ENCODE measurements at places on chromosomes 6 and 20. TPM values are rescaled to one million over a fixed set of nuclear protein-coding genes. Genes with fewer than 3 reads are reported as not detected.

GRCh38 chr6:169070506-169071176 is 183.0 kb downstream of the THBS2 start:
- no peak for DNase-seq

- no peak for DNase-seq
Observed at GRCh38 chr20:61886721-61887595, 178.7 kb downstream of the TAF4 start.

- peak; percentile 32 for DNase-seq
Observed at GRCh38 chr6:154509421-154510143, 903 bp downstream of the CNKSR3 start.

- no peak for DNase-seq
Observed at GRCh38 chr6:128365520-128366160, 154.8 kb downstream of the PTPRK start.

- DNase-seq, result no peak
Observed at GRCh38 chr20:23091721-23092383, 5.7 kb upstream of the CD93 start.

DNA sequence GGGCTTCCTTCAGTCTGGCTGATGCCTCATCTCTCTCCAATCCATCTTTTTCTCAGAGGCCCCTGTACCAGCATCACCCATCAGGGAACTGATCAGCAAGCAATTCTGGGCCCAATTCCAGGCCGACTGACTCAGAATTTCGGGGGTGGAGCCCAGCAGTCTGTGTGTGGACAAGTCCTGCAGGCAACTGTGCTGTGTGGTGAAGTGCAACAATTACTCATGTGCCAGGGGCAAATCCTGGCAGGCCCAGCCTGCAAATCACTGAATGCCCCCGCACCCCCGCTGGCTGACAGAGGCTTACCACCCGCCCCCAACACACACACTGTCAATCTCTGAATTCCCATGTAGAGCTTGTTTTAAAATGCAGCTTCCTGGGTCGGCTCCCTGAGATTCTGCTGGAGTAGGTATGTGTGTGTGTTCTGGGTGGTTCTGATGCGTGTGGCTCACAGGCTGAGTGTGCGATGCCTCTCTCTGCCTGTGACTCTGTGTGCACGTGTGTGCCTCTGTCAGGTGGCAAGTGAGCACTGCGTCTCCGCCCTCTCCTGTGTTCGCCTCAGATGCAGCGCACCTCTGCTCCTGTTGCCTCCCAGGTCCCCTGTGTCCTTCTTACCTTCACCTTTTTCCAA is 45.4 kb downstream of the SSR1 start:
- no peak for DNase-seq

DNA sequence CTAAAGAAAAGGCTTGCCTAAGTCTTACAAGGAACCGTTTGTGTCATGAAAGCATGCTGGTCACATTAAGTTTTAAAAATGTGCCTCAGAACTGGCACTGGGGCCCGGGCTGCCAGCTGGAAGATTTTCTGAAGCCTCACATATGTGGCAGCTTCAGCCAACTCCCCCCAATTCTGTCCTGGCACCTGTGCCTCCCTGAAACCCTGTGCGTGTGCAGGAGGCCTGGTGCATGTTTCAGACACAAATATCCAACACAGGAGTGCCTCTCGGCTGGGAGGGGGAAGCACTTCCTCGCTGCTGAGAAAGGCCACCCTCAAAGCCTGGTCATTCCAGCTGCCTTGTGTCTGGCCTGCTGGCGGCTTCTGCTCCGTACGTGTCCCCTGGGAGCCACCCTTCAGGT is 188.5 kb upstream of the SNX9 start:
- DNase-seq, result no peak

GRCh38 chr6:106452628-106453027 is 92.1 kb downstream of the CRYBG1 start:
- DNase-seq, result no peak

DNA sequence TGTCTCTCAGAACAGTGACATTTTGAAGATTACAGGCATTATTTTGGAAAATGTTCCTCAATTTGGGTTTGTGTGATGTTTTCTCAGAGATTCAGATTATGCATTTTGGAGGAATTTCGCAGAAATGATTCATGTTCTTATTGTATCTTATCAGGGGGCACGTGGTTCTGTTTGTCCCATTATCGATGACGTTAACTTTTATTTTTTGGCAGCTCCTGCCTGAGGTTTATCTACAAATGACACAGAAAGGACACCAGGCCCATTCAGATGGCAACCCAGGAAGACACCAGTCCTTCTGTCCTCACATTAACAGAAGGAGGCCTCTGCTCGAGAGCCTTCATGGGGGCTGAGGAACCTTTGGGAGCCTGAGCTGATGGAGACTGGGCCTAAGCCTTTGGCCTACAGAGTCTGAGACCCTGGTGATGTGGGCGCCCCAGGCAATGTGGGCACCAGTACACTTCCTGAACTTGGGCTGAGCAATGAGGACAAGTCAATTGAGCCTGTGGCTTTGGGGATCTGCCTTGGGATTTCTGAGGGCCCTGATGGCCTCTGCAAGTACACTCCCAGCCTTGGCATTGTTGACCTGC is 41.2 kb upstream of the EZR start:
- no peak for DNase-seq

- DNase-seq, result peak; percentile 66
Observed at GRCh38 chr6:13303668-13304017, 24.7 kb downstream of the TBC1D7 start.

DNA sequence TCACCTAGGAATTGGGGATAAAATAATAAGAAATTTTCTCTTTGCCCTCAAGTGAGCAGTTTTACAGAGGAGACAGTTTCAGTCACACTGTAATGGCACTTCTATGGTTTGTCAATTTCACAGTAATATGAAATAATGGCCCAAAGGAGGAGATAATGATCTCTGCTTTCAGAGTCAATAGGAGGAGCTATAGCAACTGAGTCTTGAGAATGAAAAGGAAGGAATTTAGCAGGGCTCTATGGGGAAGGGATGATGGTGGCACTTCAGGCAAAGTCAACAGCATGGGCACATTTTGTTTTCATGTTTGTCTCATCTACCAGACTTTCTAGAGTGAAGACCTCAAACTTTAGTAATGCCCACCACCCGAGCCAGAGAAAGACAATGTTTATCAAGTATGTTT is 138.3 kb upstream of the HMGN3 start:
- no peak for DNase-seq

DNA sequence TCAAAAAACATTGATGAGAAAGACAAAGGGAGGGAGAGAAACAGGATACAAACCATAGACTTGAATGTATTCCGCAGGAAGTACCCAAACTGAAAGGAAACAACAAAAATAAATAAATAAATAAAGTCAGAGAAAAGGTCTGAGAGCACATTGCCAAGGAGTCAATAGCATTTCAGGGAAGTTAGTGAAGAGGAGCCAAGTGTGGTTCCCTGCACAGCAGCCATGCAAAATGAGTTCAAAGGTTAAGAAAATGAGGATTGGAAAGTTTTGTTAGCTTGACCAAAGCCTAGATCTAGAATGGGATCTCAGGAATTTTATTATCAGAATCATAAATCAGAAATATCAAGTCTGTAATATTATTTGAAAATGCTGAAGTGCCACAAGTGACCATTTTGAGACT is 700.0 kb downstream of the MAFB start:
- DNase-seq, result no peak

DNA sequence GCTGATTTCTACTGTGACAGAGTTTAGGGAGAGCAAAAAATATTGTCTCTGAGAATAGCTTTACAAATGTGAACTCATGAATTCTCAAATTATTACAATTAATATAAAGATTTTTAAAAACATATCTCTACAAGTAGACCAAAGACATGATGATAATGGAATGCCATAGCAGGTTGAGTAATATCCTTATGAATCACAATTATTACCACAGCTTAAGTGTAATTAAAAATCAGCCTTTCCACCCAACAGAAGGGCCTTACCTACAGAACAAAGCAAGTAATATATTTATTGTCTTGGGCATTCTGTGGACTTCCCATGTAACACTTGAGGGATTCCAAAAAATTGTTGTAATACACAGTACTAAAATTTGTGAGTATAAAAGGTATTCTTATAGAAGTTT is 1099.6 kb upstream of the GJE1 start:
- DNase-seq, result no peak

- DNase-seq, result no peak
Observed at GRCh38 chr20:444117-444516, 18.2 kb downstream of the TBC1D20 start.

DNA sequence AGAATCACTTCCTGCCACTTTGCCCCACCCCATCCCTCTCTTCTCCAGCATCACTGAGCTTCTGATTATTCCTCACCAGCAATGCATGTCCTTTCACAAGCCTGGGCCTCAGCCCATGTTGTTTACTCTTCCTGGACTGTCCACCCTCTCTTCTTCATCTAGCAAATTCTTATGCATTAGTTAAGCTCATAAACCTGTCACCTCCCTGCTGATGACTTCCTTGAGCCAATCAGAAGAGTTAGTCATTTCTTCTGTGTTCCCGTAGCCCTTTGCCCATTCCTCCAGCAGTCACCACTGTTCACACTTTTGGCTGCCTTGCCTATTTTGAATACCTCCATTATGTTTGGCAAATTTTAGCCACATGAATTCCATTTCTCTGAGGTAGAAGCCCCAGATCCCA is 4.1 kb upstream of the CRYBG1 start:
- DNase-seq, result no peak

- peak; percentile 78 for DNase-seq
Observed at GRCh38 chr20:45911486-45912343, at the start of gene PLTP. Gene PLTP (minus strand): TSS chr20:45912155. CDS start chr20:45911452, 703 bp downstream.

DNA sequence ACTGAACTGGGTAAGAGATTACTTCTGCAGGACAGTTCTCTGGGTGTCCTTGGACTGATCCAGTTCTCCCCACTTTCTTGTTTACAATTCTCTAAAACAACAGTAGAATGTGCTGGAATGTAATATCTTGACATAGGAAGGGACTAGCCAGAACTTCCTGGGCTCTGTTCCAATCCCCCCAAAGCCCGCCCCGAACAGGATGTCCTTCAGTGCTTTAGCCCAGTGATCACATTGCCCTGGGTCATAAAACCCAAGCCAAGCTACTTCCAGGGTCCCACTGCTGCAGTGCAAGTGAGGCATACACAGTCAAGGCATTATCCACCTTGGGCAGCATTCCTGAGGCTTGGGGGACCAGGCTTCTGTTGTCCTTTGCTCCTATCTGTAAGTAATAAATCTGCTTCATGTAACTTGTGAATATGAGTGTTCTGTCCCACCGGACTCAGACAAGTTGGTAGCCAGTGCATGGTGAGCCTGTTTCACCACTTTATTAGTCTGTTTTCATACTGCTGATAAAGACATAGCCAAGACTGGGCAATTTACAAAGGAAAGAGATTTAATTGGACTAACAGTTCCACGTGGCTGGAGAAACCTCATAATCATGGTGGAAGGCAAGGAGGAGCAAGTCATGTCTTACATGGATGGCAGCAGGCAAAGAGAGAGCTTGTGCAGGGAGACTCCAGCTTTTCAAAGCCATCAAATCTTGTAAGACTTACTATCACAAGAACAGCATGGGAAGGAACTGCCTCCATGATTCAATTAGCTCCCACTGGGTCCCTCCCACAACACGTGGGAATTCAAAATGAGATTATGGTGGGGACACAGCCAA is 23.5 kb downstream of the FITM2 start:
- DNase-seq, result no peak

DNA sequence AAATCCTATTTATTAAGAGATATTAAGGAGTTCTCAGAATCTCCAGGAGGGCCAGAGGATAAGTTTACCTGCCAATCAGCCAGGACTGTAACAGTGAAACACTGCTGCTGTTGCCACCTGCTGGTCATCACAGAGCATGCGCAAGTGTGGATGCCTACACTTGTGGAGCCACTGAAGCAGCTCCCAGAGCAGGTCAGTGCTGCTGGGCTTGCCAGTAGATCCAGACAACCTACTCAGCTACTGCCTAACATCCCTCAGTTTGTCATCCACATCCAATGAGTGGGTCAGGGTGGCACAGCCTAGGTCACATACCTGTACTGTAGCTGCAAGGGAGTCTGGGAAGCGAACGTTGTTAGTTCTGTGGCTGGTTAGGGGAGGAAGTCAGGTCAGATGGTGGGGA is 18.3 kb upstream of the NHSL1 start:
- DNase-seq, result no peak

GRCh38 chr20:43137160-43137559 is 52.5 kb downstream of the PTPRT start:
- DNase-seq, result no peak

Gene PRR18
- polyA plus RNA-seq, result 1.4 TPM

Gene CGA
- 0.54 TPM for polyA plus RNA-seq

Gene MYB
- polyA plus RNA-seq, result 1.3 TPM

Gene OXT
- polyA plus RNA-seq, result 0.50 TPM

Gene TREML2
- polyA plus RNA-seq, result 0.08 TPM

Gene TMEM217
- 0.72 TPM for polyA plus RNA-seq

Gene MAN1A1
- polyA plus RNA-seq, result 23.8 TPM

Measured in hindlimb muscle (tissue), 1 donor.